D721Med (cell line): ENCODE measurements at places on chromosomes 3 and 15.

DNA sequence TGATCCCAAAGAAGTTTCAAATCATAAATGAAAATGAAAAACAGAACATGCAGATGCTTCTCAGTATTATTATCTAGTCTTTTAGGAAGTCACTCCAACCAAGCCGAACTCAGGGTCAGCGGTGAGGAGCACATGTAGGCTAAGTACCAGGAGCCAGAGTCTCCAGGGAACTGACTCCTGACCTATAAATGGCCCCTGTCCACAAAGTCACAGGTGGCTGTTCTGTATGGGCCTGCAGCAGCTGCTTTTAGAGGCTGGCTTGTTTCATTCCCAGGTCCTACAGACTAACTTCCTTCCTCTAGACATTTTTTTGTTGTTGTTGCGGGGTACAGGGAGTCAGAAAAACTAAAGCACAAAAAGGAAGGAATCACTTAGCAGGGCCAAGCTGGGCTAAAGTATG is 54.6 kb downstream of the DAPK2 start:
- no peak for DNase-seq

GRCh38 chr15:70505411-70505919 is 257.9 kb downstream of the UACA start:
- DNase-seq = no peak

GRCh38 chr3:14133876-14134275 is 9.0 kb downstream of the TMEM43 start:
- DNase-seq = no peak

GRCh38 chr15:91988071-91988470 is 134.6 kb downstream of the SLCO3A1 start:
- no peak for DNase-seq

DNA sequence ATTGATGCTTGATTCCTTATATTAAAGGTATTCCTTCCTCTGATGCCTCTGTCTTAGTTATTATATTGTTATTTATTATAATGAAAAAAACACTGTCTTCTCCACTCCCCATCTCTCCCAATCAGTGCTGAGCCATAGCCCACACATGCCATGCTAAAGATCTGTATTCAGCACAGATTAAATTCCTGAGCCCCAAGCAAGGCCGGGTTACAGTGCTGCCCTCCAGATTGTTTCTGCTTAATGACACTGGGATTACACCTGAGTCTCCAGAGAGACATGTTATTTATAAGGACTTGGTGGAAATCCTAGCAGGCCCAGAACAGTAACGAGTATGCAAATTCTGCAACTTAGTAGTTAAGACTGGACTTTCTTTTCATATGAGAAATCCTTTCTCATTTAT is 305.9 kb upstream of the UMPS start:
- peak; percentile 36 for DNase-seq

DNA sequence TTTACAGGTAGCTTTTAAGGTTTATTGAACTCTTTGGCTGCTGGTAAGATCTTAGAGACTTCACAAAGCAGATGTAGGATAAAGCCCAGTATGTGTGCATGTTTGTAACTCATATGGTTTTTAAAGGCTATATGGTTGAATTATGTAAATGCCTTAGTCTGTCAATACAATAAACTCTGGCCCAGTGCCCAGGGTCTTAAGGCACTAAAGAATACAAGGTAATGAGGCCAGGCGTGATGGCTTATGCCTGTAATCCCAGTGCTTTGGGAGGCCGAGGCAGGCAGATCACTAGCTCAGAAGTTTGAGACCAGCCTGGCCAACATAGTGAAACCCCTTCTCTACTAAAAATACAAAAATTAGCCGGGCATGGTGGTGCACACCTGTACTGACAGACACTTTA is 170.3 kb upstream of the CGNL1 start:
- no peak for DNase-seq

DNA sequence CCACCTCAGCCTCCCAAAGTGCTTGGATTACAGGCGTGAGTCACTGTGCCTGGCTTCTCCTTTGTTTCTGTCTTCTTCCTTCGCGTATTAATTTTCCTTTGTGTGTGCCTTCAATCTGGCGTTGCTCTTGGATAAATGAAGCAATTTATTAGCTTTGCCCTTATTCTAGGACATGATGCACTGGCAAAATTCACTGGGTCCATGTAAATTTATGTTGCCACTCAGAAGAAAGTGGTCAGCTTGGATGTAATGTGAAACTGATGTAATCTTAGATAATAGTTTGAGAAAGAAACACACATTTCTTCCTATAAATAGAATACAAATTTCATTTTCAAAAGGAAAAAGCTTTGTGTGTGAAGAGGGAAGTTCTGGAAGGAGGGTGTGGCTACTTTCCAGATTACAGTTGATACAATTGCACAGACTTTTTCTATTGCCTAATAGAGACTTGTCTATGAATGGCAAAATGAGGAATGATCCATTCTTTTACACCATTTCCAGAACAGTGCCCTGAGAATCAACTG is 23.3 kb upstream of the ATP1B3 start:
- DNase-seq = no peak

DNA sequence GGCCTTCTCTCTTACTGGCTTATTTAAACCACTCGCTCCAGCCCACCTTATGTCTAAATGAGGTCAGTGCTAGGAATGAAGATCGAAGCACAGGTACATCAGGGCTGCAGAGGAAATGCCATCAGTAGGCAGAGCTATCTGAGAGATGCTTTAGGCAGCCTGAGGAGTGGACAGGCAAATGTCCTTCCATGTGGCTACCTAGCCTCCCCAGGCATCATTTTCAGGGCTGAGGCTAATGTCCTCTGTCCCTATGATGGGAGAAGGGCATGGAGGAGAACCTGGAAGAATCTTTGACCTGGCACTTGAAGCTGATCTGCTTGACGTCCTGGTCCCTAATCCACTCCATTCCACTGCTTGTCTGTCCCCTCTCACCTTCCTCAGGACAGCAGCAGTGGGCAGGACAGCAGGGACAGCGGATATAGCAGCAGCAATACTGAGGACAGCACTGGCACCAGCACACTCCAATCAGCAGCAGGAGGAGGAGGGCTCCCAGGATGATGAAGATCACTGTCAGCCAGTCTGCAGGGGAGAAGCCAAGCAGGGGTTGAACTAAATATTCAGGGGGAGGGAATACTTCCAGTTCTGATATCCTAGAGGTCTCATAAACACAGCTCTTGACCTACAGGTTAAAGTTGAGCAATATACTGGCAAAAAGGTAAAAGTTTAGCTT is 21.0 kb downstream of the ILDR1 start:
- DNase-seq = no peak

DNA sequence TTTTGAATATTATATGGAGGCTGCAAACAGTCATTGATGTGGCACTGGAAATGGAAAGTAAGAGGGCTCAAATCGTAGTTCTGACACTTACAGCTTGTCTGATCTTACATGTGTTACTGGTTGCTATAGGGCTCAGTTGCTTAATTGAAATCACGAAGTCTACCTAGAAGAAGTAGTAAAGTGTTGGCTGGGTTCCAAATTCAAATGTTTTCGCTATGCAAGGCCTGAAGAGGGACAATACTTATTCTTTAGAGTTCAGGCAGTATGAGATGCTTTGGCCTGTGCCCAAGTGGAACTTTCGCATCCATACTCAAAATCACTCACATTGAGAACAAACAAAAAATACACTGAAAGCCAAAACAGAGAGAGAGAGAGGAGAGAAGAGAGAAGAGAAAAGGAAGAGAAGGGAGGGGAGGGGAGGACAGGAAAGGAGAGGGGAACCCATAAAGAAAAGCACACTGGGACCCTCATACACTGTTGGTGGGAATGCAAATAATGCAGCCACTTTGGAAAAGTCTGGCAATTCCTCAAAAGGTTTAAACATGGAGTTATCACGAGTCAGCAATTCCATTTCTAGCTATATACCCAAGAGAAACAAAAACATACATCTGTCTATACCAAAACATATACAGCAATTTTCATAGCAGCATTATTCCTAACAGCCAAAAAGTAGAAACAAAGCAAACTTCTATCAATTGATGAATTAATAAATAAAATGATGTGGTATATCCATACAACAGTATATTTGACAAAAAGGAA is 2.9 kb upstream of the FXR1 start:
- DNase-seq = no peak
